GM12864 (cell line): ENCODE measurements at places on chromosomes 2 and 18.

DNA sequence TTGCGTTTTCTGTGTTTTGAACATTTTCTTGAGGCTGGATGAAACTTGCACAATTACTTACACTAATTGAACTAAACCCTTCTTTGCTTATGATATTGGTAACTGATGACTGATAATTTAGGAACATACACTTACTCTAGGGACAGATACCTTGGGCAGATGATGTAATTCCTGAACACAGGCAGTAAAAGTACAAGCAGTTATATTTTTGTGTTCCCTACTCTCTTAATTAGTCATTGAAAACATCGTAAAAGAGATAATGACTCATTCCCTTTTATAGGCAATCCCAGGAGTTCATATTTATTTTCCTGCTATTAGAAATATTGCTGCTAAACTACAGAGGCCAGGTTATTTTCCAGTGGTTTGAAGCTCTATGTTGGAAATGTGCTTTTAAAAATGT, 46.4 kb downstream of the CCDC85A start:
- DNase-seq = no peak

DNA sequence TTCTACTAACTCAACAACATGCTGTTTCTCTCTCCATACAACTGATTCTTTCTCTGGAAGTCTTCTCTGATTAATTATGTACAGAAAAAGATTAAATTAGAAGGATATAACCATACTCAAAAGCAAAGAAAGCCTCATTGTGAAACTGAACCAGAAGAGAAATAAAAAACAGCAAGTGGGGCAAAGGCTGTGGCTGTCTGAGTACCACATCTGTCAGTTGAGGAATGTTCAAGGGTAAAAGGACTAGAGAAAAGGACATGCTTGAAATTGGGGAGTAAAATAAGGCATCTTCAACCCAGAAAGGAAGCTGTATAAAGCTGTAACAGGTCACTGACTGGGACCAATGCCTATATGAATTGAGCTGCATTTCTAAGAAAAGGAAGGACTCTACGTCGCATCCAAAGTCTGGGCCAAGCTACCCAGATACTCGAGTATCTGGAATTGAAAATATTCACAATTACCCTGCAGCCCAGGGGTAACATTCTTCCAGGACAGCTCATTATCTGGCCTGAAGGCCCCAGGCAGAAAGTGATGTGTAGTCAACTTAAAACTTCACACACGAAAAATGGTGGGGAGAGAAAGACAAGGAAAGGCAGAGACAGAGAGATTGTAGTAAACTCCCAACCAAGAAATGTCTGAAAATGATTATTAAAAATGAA, 356.0 kb upstream of the GALNT5 start:
- DNase-seq = no peak

- no peak for DNase-seq
Observed at GRCh38 chr2:195838002-195838401, 181.0 kb downstream of the SLC39A10 start.

GRCh38 chr2:55761526-55761925, 67.9 kb upstream of the PNPT1 start:
- DNase-seq = no peak

- DNase-seq = no peak
Observed at GRCh38 chr2:179524809-179525339, 260.2 kb upstream of the SESTD1 start.

DNA sequence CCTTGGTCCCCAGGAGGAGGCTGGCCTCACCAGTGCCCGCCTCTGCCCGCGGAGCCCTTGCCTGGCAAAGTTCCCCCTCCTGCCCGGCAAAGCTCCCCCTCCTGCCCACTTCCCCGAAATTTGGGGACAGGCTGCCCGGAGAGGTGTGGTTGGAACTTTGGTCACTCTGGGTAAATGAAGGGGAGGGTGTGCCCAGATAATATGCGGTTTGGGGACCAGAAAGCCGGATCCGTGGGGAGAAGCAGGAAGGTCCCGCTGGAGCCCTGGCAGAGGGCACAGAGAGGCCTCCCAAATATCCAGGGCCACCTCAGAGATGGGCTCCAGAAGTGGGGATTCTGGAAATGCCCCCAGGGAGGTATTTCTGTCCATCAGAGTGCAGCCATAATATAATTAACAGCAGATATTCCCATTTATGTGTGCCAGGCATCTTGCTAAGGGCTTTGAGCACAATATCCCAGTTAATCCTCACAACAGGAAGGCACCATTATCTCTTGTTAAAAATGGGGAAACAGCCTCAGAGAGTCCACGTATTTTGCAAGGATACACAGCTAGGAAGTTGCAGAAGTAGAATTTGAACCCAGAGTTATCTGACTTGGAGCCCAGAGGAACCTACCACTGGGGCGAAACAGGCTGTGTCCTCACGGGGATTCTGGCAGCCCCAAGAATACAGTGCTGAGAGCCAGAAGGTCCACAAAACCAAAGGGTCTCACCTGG, 914 bp downstream of the STEAP3 start:
- DNase-seq = no peak

GRCh38 chr2:218155953-218156479, 10.7 kb downstream of the CXCR1 start:
- DNase-seq = no peak

DNA sequence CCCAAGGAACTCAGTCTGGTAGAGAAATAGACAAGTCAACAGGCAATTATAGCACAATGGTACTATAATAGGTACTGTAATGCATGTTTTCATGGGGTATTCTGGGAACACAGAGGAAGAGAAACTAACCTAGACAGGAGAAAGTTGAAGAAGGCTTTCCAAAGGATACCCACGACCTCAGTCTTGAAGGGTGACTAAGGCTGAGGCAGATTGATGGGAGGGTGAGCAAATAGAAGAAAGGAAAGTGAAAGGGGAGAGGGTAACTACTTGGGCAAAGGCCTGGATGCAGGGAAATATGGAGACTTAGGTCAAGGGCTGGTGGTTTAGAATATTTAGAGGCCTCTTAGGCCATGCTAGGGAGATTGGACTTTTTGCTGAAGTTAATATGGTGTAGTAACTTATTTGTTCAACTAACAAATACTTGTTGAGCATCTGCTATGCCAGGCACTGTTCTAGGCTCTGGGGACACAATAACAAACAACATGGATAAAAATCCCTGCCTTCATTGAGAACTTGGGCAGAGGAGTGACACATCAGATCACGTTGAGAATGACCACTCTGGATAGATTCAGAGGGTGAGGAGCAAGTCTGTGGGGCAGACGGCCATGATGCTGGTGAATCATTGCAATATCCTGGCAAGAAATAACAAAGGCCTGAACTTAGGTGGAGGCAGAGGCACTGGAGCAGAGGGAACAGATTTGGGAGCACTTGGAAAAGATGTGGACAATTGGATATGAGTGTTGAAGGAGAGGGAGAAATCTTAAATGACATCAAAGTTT, 56.4 kb downstream of the PLB1 start:
- no peak for DNase-seq

- DNase-seq = no peak
Observed at GRCh38 chr2:217803653-217803960, 199.2 kb downstream of the TNS1 start.

DNA sequence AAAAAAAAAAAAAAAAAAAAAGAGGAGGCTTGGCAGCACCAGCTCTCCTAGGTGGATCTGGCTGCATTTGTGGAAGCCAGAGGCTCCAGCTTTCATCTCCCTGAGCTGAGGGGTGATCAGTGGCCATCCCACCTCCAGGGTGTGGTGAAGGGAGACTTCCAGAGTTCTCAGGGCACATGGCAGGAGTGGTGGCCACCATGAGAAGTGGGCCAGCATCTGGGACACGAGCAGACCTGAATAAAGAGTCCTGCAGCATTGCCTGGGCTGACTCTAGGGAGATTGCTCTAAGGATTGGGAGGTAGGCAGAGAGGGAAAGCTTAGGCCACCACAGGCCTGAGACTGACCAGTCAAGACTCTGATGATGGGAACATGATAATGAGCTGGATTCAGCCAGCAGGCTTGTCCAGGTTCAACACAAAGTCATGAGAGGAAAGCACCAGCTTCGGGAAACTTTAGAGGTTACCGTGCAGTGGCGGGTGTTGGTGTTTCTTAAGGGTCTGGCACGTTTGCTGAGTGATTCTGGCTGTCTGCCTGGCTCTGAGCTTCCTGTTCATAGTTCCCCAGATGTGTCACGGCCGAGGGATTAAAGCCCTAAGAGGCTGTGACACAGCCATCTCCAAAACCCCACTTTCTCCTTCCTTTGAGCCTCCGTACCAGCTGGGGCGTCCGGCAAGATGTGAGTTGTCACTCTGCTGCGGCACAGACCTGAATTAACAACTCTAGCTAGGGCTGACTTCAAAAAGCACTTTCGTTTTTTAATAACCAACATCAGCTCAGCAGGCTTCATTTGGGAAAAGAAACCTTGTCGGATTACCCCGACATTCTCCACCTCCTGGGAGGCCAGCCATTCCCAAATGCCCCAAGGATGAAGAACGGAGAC, 38.3 kb upstream of the IL1R1 start:
- peak; percentile 21 for DNase-seq

DNA sequence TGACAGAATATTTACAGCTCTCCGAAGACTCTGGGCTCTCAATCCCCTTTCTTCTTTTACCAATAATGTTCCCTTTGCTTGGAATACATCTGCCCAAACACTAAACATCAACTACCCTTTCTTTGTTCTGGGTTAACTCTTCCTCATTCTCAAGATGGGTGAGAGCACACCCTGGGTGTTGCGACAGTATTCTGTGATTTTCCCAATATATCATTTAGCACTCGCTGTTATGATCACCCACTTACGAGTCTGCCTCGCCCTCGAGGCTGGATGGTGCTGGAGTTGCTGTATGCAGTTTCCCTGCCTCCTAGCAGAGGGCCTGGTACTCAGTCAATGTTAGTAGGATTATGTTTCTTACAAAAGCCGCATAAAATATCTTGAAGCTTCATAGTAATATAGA, 93.2 kb downstream of the SOCS6 start:
- DNase-seq = no peak

- DNase-seq = no peak
Observed at GRCh38 chr18:3604235-3604497, 154.2 kb downstream of the TGIF1 start.

- DNase-seq = no peak
Observed at GRCh38 chr18:22387787-22388186, 29.9 kb downstream of the CTAGE1 start.

DNA sequence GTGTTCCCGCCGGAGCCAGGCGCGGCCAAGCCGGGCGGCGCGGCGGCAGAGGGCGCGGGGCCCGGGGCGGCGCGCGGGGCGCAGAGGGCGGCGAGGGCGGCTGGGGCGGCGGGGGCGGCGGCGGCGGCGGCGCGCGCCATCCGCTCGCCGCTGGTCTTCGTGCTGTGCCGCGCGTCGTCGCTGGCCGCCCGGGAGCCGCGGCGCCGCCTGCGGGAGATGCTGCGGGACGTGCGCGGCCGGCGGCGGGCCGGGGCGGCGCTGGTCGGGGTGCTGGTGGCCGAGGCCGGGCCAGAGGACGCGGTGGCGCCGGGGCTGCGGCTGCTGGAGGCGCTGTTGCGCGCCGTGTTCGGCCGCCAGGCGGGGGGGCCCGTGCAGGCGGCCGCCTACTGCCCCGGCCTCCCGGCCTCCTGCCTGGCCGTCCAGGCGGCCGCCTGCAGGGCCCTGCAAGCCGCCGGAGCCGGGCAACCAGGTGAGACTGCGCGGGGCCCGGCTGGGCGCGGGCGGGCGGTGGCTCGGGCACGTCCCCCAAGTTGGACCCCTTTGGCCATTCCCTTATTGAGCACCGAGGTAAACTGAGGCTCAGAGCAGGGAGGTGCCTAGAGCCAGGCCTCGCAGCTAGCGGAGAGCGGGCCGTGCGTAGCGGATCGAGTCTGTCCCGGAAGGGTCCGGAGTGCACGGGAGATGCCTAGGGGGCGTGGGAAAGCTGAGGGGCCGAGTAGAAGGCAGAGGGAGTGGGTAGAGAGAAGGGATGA, 584 bp downstream of the C2orf72 start:
- no peak for DNase-seq

GRCh38 chr18:39318462-39318861, 1752.9 kb upstream of the CELF4 start:
- DNase-seq = no peak

DNA sequence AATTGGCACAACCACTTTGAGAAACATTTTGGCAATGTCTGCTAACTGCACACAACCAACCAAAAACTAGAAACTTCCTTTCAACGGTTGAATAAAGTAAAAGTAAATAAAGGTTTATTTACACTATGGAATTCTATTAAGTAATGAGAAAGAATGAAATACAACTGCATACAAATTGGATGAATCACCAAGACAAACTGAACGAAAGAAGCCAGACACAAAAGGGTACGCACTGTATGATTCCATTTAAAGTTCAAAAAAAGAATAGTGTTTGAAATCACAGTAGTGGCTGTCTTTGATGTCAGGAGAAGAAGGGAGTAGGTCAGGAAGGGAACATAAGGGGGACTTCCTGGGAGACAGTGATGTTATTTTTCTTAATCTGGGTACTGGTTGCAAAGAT, 46.5 kb upstream of the SULT1C3 start:
- DNase-seq = no peak

DNA sequence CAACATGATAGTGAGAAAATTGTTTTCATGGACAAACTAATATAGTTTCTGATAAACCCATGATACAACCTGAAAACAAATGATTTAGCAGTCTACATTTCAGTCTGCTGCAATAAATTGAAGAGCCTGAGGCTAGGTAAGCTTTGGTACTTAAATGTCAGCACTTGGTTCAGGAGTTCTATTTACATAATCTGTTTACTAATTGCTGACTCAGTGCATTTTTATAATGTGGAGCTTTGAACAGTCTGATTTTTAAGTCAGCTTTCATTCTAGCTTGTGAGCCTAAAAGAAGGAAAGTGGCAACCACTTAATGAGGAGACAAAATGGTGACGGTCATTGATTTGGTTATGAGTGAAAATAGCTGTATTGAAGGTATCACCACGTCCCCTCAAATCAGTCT, 488.6 kb downstream of the CPS1 start:
- no peak for DNase-seq

DNA sequence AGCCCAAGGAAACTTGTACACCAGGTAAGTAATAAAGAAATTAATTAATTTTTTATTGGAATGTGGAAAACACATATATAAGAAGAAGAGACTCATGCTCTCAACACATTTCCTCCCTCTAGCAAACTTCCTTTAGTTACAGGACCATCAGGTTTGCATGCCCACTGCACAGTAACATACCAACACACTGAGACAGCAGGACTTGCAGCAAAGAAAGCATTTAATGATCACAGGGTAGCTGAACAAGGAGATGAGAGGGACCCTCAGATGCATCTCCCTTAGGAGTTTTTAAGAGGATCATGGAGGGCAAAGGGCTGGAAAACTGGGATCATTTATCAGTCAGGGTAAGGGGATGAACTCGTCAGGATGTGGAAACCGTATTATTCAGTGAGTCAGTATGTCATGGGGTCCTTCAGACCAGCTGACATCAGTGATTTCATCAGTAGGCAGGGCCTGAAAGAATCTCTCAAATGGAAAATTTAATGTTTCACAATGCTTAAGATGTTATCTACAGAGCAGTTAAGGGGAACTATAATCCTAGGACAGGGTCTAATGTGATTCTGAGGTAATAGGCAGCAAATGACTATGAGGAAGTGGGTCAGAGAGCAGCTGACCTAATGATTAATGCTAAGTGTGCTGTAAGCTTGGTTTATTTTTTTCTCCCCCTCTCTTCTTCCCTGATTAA, 193.8 kb upstream of the RND3 start:
- DNase-seq = no peak

DNA sequence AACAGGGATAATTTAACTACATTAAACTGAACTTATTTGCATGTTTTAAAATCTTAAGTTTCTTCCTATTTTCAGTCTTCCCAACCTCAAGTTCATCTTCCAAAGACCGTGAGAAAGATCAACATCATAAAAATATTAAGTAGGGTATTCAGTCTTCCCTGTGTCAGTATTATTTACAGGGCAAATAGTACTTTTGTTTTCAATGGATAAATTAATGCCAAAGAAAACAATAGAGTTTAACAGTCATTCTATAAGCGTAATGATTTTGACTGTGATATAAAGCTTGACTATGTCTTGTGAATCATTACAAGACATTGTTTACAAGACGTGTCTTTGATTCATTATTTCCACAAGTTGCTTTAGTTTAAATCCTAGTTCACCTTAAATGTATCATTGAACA, 48.0 kb upstream of the NRXN1 start:
- DNase-seq = no peak
